ENCODE measurements at places on chromosomes 5 and 9.
A peak's percentile ranks its signal among the peaks of the same experiment; 100 is the strongest.

- DNase-seq = peak; percentile 39
These were observed 120.8 kb upstream of the SLC27A6 start for GRCh38 chr5:128844354-128844923.

GRCh38 chr9:125137200-125137599 lies 6.1 kb downstream of the SCAI start:
- peak; percentile 86 for DNase-seq

- no peak for DNase-seq
These were observed 132.4 kb downstream of the TRPM6 start for GRCh38 chr9:74755355-74755754.

DNA sequence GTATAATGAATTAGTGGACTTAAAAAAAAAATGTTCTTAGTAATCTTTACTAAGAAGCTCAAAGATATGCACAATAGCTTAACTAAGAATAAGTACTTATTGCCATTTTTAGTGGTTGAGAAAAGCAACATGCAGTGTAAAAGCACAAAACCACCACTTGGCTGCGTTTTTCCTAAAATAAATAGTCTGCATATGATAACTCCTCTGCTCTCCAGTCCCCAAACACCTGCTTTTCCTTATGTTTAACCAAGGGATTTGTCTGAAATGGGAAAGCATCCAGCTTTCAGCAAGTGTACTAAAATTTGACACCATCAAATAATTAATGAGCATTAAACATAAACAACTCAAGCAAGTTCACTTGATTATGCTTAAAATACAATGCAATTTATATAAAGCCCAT lies 41.4 kb downstream of the PSIP1 start:
- no peak for DNase-seq

GRCh38 chr5:170540271-170540670 lies 36.5 kb downstream of the KCNIP1 start:
- DNase-seq = no peak

GRCh38 chr9:113446323-113446740 lies 17.2 kb upstream of the RGS3 start:
- peak; percentile 64 for DNase-seq

GRCh38 chr9:3441197-3441816 lies 84.5 kb downstream of the RFX3 start:
- peak; percentile 66 for DNase-seq

DNA sequence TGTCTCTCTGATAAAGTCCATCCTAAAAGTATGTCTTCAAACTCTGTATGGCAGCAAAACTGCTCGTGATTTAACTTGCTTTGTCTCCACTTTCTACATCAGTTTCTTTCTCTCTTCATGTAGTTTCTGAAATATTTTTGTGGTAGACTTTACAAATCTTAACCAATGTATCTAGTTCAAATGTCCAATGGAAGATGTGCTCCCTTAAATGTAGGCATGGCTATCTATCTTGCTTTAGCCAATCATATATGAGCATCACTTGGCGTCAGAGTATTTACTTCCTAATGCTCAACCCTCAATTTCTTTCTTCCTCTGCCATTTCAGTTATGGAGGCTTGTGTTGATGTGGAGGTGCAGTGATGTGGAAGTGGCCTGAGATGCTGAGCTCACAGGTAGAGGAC lies 206.1 kb upstream of the ZNF608 start:
- no peak for DNase-seq

- DNase-seq = peak; percentile 97
These were observed 76.3 kb downstream of the MUSK start for GRCh38 chr9:110744715-110745384.

- DNase-seq = no peak
These were observed 18.8 kb downstream of the FUBP3 start for GRCh38 chr9:130598188-130598587.

DNA sequence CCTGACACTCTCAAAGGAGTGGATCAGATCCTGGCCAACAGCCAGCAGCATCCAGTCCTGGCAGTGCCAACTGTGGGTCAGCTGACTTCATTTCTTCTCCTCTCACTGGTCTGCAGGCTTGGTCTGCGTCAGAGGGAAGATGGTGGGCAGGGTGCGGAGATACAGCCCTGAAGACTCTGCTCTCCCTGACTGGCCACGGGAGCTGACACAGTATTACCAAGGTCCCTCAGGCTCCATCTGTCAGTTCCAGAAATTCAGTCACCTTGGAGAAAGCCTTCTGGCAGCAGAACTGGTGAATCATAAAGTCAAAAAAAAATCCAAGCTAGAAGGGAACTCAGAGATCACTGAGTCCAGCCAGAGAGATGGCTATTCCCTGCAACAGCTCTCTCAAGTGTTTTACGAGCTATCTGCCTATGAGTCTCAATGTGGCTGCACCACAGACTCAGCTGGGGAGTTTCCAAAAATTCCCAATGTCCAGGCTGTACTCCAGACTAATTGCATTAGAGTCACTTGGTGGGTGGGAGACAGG lies 27.9 kb downstream of the C1QTNF2 start:
- DNase-seq = peak; percentile 88

GRCh38 chr5:52043543-52043942 lies 660.3 kb downstream of the ISL1 start:
- no peak for DNase-seq

DNA sequence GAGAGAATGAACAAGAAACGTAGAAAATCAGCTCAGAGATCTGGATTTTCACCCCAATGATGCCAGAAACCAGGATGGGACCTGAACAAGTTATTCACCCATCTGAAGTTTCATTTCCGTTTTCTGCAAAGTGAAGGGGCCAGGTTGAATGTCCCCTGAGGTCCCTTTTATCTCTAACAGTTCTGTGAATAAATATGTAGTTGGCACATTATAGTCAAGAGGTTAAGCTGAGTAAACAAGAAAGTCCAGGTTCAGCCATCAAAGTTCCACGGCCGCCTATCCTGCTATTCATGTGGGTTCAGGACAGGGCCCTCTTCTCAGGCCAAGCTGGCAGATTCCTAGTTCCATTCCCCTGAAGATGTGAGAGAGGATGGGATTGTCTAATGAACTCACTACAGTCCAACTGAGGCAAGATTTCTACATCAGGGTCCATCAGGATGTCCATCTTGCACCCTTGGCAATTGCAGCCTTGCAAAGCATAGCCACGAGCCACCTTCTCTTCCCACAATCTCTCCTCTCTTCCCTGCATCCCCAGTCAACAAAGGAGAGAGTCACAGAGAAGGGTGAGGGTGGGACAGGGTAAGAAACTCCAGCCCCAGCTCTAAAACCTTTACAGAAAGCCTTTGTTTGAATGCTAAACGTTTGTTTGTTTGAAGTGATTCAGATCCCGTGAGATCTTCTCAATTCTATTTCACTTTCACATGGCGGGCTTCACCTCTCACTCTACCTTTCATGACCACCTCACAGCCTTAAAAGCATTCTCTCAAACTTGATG lies 311.0 kb downstream of the SLIT3 start:
- DNase-seq = no peak

- DNase-seq = no peak
These were observed 1351.9 kb upstream of the C9orf72 start for GRCh38 chr9:28925157-28925556.

GRCh38 chr9:13141629-13142028 lies 137.9 kb downstream of the MPDZ start:
- DNase-seq = no peak

GRCh38 chr9:87118594-87118993 lies 171.3 kb upstream of the GAS1 start:
- peak; percentile 28 for DNase-seq

DNA sequence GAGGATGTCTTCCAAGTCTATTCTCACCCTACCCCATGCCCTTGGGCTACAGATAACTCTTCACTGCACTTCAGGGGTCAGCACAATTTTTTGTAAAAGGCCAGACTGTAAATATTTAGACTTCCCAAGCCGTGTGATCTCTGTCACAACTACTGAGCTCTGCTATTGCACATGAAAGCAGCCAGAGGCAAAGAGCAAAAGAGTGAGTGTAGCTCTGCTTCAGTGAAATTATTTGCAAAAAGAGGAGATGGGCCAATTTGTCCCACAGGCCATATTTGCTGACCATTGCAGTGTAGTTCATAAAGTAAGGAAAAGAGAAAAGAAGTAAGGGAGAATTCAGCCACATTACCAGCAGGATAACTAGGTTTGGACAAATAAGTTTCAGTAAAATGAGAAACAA lies 7.0 kb upstream of the MOCS2 start:
- DNase-seq = peak; percentile 20

DNA sequence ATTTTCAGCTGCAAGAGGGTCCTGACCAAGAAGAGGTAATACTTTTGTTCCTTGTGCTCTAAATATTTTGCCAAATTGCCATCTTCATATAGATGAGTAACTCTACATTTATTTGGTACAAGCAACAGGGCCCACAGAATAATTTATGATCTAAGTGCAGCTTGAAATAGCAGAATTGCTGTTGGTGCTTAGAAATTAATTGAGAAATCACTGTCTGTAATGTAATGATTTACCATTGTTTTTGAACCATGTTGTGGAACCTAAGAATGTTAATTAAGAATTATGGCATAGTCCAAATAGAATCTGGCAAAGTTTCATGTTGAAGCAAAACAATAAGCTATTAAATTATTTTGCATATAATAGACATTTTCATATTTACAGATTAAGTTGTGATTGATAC lies 44.8 kb upstream of the NUDT12 start:
- DNase-seq = no peak

DNA sequence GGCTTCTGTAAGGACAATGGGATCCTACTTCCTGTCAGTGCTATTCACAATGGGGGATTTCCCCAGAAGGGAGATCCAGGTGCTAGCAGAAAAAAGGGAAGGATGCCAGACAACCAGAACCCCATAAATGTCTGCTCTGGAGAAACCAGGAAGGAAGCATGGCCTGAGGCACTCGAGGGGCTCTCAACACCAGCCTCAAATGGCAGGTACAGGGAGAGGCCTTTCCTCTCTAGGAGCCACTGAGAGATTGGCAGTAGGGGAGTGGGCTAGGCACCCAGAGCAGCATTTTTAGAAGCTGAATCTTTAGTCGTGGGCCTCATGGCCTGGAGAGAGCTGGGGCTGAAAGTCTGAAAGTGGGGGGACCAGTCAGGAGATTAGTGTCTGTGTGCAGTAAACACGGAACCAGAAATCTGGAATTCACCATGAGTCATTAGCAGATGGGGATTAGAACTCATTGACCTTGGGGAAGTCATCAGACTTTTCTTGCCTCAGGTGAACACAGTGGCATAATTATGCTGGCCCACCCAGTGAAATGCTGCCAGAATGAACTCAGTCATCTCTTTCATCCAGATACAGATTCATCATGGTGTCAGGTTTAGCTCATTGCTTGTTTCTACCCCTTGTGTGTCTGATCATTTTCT lies 28.3 kb downstream of the ARHGEF28 start:
- peak; percentile 25 for DNase-seq

- DNase-seq = no peak
These were observed 16.8 kb downstream of the TRAF2 start for GRCh38 chr9:136903041-136903554.

DNA sequence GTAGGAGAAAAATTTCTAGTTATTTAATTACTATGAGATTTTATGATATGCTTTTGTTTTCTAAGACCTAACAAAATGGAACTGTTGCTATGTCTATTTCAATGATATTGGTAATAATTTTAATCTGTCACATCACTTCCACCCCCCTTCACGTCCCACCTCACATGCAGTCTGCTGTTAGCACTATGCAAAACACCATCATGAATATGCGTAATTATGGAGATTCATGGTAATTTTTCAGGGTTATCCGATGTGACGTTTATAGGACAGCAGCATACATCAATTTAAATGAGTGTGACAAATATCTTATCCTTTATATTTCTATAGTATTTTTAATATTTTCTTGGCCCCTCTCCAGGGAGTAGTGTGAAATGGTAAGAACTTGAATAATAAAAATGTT lies 283.8 kb upstream of the TMEM161B start:
- no peak for DNase-seq

- no peak for DNase-seq
These were observed 16.8 kb downstream of the BNIP1 start for GRCh38 chr5:173161148-173161547.

- DNase-seq = peak; percentile 39
These were observed 5.2 kb upstream of the MGAT1 start for GRCh38 chr5:180807654-180808414.

DNA sequence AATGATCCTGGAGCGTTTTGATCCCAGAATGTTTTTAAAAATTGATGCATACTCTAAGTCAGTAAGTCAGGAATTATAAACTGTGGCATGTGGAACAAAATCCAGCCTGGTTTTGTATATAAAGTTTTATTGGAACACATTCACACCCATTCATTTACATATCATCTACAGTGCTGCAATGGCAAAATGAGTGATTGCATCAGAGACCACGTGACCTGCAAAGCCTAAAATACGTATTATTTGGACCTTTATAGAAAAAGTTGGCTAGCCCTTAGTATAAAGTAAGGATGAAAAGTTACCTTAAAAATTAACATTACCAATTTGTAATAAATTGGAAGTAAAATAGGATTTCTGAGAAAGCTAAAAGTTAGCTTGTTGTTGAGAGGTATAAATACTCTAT lies 95.0 kb downstream of the PCSK5 start:
- DNase-seq = no peak

DNA sequence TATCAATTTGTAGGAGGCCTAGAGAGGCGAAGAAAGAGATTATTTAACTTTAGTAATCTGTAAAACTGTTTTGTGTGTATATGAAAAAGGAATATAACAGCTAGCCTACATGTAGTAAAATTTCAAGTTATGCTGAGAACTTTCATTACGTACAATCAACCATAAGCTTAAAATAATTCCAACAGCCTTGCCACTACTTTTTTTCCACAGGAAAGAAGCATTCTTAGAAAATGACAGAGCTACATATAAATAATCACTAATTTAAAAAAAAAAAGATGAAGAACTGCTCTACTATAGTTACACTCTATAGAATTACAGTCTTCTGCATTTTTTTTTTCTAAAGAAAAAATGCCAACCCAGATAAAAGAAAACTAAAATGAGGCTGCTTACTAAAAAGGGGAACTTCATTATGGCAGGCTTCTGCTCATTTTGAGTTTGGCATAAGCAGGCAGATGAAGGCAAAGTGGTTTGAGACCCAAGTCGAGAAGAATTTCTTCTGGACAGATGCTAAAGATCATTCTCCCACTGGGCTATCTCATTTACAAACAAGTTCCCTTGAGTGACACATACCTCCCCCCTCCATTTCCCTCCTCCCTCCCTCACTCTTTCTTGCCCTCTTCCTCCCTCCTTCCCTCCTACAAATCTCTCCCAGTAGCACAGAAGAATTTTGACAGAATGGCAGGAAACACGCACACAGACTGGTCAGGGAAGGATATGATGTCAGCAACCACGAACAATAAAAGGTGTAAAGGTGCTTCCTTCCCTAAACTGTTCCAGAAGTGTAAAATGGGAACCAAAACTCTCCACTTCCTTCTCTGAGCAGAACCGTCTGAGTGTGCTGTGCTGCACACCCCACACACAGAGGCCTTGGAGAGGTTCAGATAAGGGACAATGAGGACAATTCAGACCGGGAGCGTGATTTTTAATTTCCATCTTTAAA lies 56.1 kb downstream of the MEF2C start:
- peak; percentile 74 for DNase-seq

DNA sequence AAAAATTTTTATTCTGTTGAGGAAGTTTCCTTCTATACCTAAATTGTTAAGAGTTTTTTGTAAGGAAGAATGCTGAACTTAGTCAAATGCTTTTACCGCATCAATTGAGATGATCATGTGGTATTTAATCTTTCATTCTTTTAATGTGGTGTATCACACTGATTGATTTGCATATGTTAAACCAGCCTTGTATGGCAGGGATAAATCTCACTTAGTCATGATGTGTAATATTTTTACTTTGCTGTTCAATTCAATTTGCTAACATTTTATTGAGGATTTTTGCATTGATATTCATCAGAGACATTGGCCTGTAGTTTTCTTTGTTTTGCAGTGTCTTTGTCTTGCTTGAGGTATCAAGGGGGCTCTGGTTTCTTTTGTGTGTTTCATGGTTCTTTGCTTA lies 125.3 kb upstream of the MEF2C start:
- DNase-seq = no peak
